Stimulated activated CD4-positive, alpha-beta T cell treated with anti-CD3 and anti-CD28 coated beads, Interleukin-4, amount 100 ng/mL, for 48 hours (primary cell): ENCODE measurements at places on chromosomes 3 and 15.

DNA sequence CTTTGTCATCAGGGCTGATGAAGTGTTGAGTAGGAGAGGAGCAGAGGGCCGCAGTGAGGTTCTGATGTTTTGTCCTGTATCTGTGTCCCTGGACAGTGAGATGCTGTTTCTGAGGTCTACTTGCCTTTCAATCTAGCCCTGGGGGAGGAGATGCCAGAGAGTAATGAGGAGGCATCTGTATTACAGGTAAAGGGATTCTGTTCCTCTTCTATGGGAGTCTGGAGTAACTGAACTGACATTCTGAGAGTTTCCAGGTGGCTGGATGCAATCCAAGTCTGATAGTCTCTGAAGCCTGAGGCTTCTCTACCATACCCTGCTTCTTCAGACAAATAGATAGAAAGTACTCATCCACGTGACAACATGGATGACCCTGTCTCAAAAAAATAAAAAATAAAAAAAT is 60.9 kb downstream of the IL12A start:
- DNase-seq = no peak

GRCh38 chr3:184760337-184761074 is 48.6 kb upstream of the MAGEF1 start:
- no peak for DNase-seq

GRCh38 chr3:71513081-71513480 is 70.4 kb downstream of the FOXP1 start:
- no peak for DNase-seq

GRCh38 chr3:141710888-141711616 is 27.0 kb upstream of the RNF7 start:
- DNase-seq = no peak

GRCh38 chr3:64140651-64141050 is 84.6 kb downstream of the PRICKLE2 start:
- no peak for DNase-seq

- no peak for DNase-seq
These were observed 453.2 kb downstream of the EPHB1 start for GRCh38 chr3:135248213-135248612.

DNA sequence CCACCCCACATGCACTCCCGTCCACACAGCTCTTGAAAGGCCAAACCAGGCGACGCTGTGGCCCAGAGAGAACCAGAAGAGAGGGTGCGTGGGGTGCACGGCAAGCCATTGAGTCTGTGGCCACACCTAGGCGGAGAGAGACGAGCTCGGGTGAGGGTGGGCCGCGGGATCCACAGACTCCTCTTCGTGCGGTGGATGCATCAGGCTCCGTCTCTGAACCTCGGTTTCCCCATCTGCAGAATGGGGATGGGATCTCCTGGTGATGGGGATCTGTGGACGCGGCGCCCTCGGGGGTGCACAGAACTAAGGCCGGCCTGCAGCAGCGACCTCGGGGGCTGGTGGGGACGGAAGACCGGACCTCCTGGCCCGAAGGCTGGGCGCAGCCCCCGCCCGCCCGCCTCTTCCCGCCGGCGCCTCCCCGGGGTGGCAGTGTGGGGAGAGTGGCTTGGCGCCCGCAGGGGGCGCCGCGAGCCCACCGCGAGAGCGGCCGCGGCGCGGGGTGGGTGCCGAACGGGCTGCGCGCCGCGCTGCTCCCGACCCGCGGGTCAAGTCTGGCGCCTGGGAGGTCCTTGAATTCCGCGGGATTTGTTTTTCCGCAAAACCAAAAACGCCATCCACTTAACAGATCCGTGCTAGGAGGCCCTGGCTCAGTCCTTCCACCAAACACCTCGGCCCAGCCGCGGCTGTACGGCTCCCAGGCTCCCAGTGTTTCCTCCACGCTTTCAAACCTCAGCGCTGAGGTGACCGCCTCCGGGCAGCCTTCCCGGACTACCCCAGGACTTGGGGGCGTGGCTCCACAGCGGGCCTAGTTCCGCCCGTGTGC is 13.2 kb upstream of the ADPGK start:
- peak; percentile 32 for DNase-seq

GRCh38 chr3:184198509-184198908 is 12.5 kb downstream of the ABCF3 start:
- DNase-seq = no peak

DNA sequence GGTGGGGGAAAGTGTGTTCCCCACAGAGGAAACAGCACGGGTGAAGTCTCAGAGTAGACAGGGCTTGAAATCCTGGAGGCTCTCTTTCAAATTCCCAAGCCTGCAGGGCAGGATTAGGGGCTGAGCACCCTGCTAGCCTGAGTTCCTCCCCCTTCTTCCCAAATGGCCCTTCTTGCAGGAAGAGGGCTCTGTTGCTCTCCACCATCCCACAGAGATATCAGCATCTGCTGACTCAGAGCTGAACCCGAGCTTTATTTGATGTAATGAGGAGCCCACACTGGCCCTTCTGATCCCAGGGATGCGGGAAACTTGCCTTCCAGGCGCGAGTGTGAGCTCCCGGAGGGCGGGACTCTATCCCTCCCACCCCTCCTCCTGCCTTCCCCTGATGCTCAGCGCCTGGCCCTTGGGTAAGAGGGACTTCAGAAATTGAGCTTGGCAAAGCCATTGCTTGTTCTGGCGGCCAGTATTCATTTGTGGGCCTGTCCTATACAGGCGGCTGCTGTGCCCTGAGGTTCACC is 1.4 kb upstream of the STRA6 start:
- no peak for DNase-seq

DNA sequence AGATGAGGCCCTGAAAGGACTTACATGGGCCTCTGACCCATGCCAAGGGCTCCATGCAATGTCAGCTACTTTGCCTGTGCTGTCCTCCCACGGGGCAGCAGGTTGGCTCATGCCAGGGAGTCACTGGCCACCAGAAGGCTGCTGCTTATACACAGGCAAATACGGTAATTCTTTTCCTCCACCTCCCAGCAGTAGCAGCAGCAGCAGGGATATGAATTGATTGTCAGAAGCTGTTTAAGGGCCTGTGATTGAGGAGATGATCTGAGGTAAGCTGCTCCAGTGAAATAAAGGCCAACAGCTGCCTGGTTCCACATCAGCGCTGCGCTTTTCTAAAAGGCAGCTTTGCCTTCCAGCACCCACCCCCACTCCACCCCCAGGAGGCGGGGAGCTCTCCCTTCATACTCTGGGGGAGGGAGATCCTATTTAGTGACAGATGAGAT is 250.5 kb downstream of the SHQ1 start:
- no peak for DNase-seq

GRCh38 chr3:171328419-171329082 is 131.7 kb downstream of the TNIK start:
- no peak for DNase-seq

DNA sequence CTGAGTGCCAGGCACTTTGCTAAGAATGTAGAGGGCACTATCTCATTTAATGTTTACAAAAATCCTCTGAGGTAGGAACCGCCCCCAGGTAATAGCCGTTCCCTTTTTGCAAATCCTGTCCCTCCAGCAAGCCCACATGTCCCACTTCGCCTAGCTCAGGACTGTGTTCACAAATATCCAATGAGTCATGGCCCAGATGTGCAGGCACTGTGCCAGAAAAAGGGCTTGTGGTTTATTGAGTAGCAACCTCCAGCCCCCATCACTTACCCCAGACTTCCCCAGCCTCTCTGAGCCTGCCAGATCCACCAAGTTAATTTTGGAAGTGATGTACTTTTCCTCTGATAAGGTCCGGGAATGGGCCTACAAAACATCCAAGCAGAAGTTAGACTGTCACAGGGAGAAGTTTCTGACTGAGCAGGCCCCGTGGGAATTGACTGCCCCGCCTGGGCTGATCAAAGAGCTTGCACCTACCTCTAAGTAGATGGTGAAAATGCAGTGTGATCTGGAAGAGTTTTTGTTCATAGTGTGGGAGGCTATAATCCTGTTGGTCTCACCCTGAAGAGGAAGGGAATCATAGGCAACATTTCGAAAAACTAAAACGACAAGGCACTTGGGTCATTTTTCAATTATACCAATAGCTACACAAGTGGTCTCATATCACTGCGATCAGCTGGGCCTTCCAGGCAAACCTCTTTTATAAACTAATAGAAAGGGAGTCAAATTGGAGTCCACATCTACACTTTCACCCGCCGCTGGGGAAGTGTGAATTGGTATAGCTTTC is 15.7 kb downstream of the KIF9 start:
- peak; percentile 32 for DNase-seq

- no peak for DNase-seq
These were observed 360.9 kb upstream of the KCNH8 start for GRCh38 chr3:18787441-18787840.

DNA sequence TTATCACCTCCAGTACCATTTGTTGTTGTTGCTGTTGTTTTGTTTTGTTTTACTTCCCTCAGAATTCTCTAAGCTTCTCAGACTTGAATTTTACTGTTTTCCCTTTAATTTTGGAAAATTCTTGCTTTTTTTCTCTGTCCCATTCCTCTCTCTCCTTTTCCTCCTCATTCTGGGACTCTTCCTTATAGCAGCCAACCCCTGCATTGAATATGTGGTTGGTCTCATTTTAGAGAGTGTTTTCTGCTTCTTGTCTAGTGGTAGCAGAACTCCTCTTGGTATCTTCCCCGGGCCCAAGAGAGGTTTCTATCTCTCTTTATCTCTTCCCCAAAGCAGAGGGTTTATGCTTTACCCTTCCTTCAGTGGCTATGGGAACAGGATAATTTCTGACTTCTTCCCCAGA is 113.6 kb downstream of the SPATA16 start:
- no peak for DNase-seq

- no peak for DNase-seq
These were observed 43.9 kb upstream of the ARL8B start for GRCh38 chr3:5078151-5078550.

- DNase-seq = no peak
These were observed 17.5 kb upstream of the SLC27A2 start for GRCh38 chr15:50164458-50164857.

DNA sequence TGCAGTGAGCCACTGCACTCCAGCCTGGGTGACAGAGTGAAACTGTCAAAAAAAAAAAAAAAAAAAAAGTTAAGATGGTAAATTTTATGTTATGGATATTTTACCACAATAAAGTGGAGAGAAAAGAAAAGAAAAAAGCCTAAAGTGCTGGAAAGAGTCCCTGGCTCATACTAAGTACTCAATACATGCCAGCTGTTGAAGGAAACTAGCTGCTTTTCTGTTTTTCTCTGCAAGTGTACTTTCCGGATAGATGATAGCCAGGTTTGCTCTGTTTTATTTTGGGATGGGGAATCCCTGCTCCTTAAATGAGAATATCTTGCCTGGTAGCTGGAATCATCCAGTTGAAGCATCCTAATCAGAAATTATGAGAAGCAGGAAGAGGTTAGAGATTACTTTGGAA is 10.9 kb downstream of the EID1 start:
- DNase-seq = no peak

GRCh38 chr3:177824190-177824786 is 627.0 kb upstream of the TBL1XR1 start:
- DNase-seq = no peak

DNA sequence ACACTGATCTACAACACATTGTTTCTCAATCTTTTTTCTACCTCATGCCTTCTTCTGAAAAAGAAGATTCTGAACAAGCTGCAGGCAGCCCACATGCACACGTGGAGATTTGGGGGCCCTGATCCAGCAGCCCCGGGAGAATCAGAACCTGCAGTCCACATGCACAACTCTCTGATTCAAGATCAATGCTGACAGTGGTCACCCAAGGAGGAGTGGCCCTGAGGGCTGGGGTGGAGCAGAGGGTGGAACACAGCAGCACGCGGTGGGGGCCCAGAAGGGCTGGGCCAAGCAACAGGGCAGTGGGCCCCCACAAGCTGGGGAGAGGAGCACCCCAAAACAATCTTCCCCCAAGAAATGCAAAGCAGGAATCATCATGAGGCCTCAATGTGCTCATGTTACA is 202.1 kb upstream of the NSMCE3 start:
- no peak for DNase-seq

DNA sequence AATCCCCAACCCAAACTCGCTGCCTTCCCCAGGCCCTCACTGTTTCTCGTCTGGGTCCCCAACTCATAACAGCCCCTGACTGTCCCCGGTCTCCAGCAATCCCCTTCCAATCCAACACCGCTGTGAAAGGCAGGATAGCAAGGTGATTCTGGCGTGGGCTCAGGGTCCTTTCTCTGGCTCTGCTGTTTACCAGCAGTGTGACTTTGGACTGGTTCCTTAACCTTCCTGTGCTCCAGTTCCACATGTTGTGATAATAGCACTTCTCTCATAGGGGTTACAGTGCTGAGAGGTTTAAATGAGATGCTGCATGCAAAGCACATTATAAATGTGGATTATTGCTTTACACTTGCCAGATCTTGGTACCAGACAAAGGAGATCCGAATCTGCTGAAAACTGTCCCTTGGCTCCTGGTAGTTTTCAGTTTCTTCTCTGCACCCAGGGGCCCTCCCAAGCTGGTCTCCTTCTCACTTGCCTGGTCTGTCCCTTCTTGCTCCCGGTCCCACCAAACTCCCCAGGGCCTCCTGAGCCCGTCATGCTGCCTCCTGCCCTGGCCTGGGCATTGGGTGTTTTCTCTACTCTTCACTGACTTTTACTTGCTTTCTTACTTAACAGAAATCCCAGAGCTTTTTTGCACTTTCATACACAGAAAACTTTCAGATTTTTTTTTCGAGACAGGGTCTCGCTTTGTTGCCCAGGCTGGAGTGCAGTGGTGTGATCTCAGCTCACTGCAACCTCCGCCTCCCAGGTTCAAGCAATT is 26.8 kb upstream of the CYP11A1 start:
- no peak for DNase-seq

- DNase-seq = no peak
These were observed 76.2 kb downstream of the CRYGS start for GRCh38 chr3:186467969-186468368.

GRCh38 chr3:187072102-187072501 is 67.2 kb downstream of the RPL39L start:
- DNase-seq = no peak

DNA sequence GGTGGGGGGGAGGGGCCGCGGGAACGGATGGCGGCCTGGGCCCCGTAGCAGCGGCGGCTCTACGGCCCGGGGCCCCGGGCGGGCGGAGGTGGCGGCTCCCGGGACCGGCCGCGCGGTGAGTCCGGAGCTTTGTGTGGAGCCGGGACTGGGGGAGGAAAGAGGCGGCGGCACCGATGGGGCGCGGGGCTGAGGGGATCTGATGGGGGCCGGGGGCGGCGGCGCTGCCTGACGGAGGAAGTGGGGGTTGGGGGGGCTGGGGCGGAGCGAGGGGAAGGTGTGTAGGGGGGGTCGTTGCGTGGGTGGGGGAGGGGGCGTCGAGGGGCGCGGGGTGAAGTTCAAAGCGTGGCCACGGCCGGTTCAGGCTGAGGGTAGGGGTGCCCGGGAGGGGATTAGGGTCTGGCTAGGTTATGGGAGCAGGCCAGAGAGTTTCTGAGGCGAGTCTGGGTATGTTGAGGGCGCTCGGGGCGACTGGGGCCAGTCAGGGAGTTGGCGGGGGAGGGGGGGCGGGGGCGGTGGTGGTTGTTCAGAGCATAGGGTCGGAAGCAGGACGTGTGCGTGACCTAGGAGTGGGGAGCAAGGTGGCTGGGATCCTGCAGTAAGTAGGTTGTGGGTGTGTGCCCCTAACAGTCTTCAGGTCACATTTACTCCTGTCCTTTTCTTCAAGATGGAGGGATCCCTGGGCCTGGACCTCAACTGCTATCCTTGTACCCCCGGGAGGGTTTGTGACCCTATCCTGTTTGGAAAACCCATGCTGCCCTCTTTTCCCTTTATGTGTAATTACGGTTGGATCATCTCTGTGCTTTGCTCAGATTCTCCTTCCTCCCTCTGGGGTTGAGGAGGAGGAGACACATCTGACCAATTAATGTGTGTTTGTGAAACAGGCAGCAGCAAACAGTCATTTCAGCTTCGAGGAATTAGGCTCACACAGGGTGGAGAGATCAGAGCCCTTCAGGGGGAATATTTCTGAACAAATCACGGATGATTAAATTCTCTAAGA is 644 bp downstream of the ZNF609 start:
- DNase-seq = peak; percentile 6
